Thyroid gland (tissue), 4 donors: ENCODE measurements at places on chromosomes 5 and 9. TPM values are rescaled to one million over a fixed set of nuclear protein-coding genes. Genes with fewer than 3 reads are reported as not detected.

GRCh38 chr5:72433522-72433921, 73.7 kb downstream of the ZNF366 start:
- no peak overlapping the region for H3K4me3 ChIP-seq
- H3K27me3 ChIP-seq: no peaks in the 10 kb centered on the region
- H3K27ac ChIP-seq: peak overlapping the region; percentile 31
- no peaks in the 10 kb centered on the region for H3K36me3 ChIP-seq
- peaks cover 23% of the 10 kb centered on the region for H3K4me1 ChIP-seq

GRCh38 chr5:34524123-34524522, 132.0 kb upstream of the RAI14 start:
- no peak overlapping the region for H3K27ac ChIP-seq
- H3K36me3 ChIP-seq: no peaks in the 10 kb centered on the region
- H3K4me3 ChIP-seq: no peak overlapping the region
- DNase-seq: no peak
- no peaks in the 10 kb centered on the region for H3K27me3 ChIP-seq

GRCh38 chr5:59592101-59592500, 301.4 kb downstream of the PDE4D start:
- H3K27me3 ChIP-seq: no peaks in the 10 kb centered on the region
- H3K36me3 ChIP-seq: no peaks in the 10 kb centered on the region
- no peak overlapping the region for H3K4me3 ChIP-seq
- H3K4me1 ChIP-seq: peaks cover 8% of the 10 kb centered on the region
- DNase-seq: no peak

DNA sequence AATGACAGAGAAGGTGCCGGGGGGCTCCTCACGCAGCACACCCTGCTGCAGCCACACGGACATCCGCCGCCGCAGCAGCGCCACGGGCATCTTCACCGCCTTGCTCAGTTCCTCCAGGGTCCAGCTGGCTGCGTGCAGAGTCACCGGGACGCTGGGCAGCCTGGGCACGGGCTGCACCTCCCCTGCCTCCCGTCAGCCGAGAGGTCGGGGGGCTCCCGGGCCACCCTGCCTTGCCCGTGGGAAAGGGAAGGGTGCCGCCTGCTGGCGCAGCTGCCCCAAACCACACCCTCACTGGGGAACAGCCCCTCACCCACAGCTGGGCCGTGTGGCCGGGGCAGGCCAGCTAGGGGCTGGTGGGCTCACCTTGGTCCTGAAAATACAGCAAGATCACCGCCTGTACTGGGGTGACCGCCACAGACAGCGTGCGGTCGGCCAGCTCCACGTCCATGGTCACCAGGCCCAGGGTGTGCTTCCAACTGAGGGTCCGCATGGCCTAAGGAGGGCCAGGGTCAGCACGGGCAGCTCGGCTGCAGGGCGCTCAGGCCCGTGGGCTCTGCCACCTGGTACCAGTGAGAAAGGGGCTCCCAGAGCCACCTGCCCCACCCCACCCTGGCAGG, 3.6 kb upstream of the TMEM210 start:
- no peaks in the 10 kb centered on the region for H3K4me1 ChIP-seq
- no peak overlapping the region for H3K4me3 ChIP-seq
- H3K27me3 ChIP-seq: no peaks in the 10 kb centered on the region
- no peak for DNase-seq

DNA sequence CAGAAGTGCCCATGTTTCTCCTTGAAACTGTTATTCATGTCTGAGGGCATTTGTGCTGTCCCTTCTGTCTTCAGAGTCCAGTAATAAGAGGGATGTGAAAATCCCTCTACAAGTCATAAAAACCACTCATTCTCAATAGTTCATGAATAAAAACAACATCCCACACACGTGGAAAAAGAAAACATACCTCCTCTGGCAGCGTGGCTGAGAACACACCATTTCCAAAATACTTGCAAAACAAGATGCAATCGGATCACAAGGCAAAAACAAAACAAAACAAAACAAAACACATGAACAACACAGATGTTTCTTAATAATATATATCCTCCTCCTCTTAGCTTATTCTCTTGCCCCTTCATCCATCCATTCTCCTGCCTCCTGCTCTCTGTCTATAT, 71.0 kb upstream of the EQTN start:
- DNase-seq: no peak
- H3K27ac ChIP-seq: no peak overlapping the region
- peaks cover 39% of the 10 kb centered on the region for H3K4me1 ChIP-seq
- H3K27me3 ChIP-seq: no peaks in the 10 kb centered on the region

GRCh38 chr9:75962013-75962661, 71.7 kb downstream of the PCSK5 start:
- no peak overlapping the region for H3K27ac ChIP-seq
- peaks cover 10% of the 10 kb centered on the region for H3K4me1 ChIP-seq
- no peak overlapping the region for H3K4me3 ChIP-seq
- no peaks in the 10 kb centered on the region for H3K36me3 ChIP-seq

GRCh38 chr9:127734247-127734746, 797 bp downstream of the TOR2A start:
- no peak for DNase-seq
- H3K27ac ChIP-seq: no peak overlapping the region
- no peak overlapping the region for H3K4me3 ChIP-seq
- no peaks in the 10 kb centered on the region for H3K27me3 ChIP-seq
- H3K36me3 ChIP-seq: peaks cover 4% of the 10 kb centered on the region

DNA sequence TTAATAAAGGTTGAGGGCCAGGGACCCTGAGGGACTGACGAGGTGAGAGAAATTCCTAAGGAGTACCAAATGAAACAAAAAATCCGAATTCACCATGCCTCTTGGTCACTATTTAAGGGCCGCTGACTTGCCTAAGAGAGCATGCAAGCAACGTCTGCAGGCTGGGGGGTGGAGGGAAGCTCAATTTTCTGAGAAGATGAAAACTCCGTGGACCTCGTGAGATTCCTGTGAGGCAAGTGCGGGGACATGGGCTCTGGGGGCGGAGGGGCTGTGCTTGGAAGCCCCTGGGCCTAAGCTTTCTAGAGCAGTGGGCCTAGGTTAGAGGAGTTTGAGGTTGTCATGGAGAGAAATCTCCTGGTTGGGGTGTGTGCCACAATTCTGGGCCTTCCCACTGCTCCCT, 27.5 kb downstream of the NTRK2 start:
- no peak overlapping the region for H3K4me3 ChIP-seq
- DNase-seq: peak; percentile 61
- no peaks in the 10 kb centered on the region for H3K36me3 ChIP-seq
- no peaks in the 10 kb centered on the region for H3K27me3 ChIP-seq
- H3K4me1 ChIP-seq: peaks cover 29% of the 10 kb centered on the region

DNA sequence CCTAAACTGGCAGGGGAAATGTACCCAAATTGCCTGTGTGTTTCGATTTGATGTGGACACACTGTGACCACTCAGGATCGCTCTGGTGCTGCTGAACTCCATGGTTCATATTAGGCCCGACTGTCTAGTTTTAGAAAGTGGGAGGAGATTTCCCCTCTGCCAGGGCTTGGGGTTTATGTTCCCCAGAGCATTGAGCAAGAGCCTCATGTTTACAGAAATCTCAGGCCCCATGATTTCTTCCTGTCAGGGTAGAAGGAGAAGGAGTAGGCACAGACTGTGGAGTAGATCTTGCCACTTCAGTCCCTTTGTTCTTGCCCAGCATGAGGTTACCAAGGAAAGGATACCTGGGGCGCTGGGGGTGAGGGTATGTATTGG, 40.8 kb upstream of the GLRX start:
- no peak overlapping the region for H3K27ac ChIP-seq
- H3K36me3 ChIP-seq: no peaks in the 10 kb centered on the region
- no peak for DNase-seq
- no peak overlapping the region for H3K4me3 ChIP-seq
- H3K27me3 ChIP-seq: no peaks in the 10 kb centered on the region
- peaks cover 47% of the 10 kb centered on the region for H3K4me1 ChIP-seq

GRCh38 chr9:34035656-34036055, 13.0 kb downstream of the UBAP2 start:
- H3K27me3 ChIP-seq: no peaks in the 10 kb centered on the region
- no peak overlapping the region for H3K27ac ChIP-seq
- no peaks in the 10 kb centered on the region for H3K36me3 ChIP-seq
- H3K4me1 ChIP-seq: peaks cover 31% of the 10 kb centered on the region

DNA sequence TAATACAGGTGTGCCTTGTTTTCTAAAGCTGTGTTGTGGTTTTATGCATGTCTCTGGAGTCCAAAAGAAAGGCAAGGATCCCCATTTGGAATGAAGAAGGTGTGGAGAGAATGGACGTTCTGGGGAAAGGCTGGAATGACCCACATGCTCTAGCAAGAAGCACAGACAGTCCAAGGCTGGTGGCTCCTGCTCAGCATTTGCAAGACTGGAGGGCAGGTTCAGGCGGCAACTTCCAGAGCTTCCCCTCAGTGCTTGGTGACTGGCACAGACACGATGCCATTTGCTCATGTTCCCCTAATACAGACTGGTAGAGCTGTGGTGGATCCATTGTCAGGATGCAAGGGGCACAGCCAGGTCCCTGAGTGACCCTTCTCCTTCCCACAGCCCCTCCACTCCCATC, 8.2 kb downstream of the SLC22A4 start:
- H3K4me3 ChIP-seq: no peak overlapping the region
- no peaks in the 10 kb centered on the region for H3K36me3 ChIP-seq
- no peaks in the 10 kb centered on the region for H3K4me1 ChIP-seq
- no peak for DNase-seq
- H3K27me3 ChIP-seq: no peaks in the 10 kb centered on the region

- H3K4me1 ChIP-seq: no peaks in the 10 kb centered on the region
- H3K27me3 ChIP-seq: peaks cover 4% of the 10 kb centered on the region
- H3K4me3 ChIP-seq: no peak overlapping the region
- no peak overlapping the region for H3K27ac ChIP-seq
- no peak for DNase-seq
- no peaks in the 10 kb centered on the region for H3K36me3 ChIP-seq
Observed at GRCh38 chr9:72150661-72151060, 1.4 kb downstream of the GDA start.

DNA sequence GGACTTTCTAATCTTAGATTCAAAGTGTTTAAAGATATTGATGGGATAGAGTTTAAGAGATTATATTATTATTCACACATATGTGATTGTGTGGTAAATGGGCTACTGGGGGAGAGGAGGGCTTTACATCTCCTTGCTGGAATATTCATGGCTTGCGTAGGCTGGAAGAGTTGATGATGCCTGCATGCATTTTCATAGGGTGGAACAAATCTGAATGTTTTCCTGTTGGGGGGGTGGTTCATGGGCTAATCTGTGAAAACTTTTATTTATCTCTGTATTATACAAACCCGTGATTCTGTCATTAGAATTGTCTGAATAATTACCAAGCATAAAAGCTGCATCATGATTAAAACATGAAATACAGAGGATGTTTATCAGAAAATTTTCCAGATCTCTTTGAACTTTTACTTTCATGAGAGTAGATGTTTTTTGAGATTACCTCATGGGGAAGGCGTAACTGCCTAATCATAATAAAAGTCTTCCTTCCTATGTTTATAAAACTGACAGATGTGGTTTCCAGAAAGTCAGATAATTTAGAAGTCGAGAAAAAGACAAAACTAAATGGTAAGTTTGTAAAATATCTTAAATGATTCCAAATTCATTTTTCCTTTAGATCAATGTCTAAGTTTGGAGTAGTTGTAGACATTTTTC, 1185.4 kb upstream of the SEMA6A start:
- H3K27me3 ChIP-seq: no peaks in the 10 kb centered on the region
- no peaks in the 10 kb centered on the region for H3K36me3 ChIP-seq
- H3K27ac ChIP-seq: no peak overlapping the region
- DNase-seq: no peak
- no peak overlapping the region for H3K4me3 ChIP-seq

DNA sequence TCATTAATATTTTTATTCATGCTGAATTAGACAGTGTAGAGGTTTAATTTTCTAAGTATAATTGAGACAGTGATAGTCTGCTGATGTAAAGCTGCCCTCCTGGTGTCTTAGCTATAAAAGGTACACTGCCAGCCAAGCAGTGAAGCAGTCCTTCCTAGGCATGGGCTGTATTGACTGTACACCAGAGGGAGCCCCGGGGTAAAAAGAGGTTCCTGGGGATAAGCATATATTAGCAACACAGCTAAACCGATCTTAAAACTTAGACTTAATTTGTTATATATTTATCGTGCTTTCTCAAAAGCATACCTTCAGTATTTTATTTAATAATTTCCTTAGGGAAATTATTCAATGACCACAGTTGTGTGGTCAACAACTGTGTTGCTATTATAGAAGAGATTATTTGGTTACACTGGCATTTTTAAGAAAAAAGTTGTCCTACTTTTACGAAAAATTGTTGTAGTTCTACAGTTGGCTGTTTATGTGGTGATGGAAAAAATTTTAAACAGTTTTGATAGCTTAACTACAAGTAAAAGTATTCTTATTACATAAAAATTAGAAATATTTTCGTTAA, 68.8 kb downstream of the ELL2 start:
- no peaks in the 10 kb centered on the region for H3K27me3 ChIP-seq
- H3K36me3 ChIP-seq: peaks cover 31% of the 10 kb centered on the region
- no peak overlapping the region for H3K27ac ChIP-seq
- H3K4me3 ChIP-seq: no peak overlapping the region
- DNase-seq: peak; percentile 41
- no peaks in the 10 kb centered on the region for H3K4me1 ChIP-seq

GRCh38 chr5:180589771-180590542, 1.3 kb downstream of the SCGB3A1 start:
- DNase-seq: no peak
- H3K27ac ChIP-seq: no peak overlapping the region
- H3K27me3 ChIP-seq: no peaks in the 10 kb centered on the region
- peak overlapping the region; percentile 13 for H3K4me3 ChIP-seq
- H3K36me3 ChIP-seq: no peaks in the 10 kb centered on the region
- peaks cover 12% of the 10 kb centered on the region for H3K4me1 ChIP-seq

- peaks cover 4% of the 10 kb centered on the region for H3K27me3 ChIP-seq
- H3K27ac ChIP-seq: no peak overlapping the region
- DNase-seq: no peak
Observed at GRCh38 chr9:77028478-77028877, 9.0 kb downstream of the FOXB2 start.

Gene TSLP
- total RNA-seq: 0.20 TPM

Gene RNF208
- total RNA-seq: 2.3 TPM

Gene THBS4
- 4.5 TPM for total RNA-seq

Gene LSM11
- 4.5 TPM for total RNA-seq

Gene IL9
- total RNA-seq: not detected

Gene ARHGEF37
- total RNA-seq: 6.2 TPM

Gene SPEF2
- 39.5 TPM for total RNA-seq

Gene AGXT2
- total RNA-seq: not detected

Gene PTPN3
- total RNA-seq: 22.0 TPM
